Activated naive CD8-positive, alpha-beta T cell treated with anti-CD3 and anti-CD28 coated beads, Interleukin-2, amount 50 U/mL, for 16 hours (primary cell): ENCODE measurements at places on chromosomes 13 and 19.

GRCh38 chr13:27130223-27130978, 41.2 kb downstream of the USP12 start:
- no peak for DNase-seq

GRCh38 chr13:100537486-100537885, 51.1 kb downstream of the GGACT start:
- DNase-seq: no peak

- DNase-seq: no peak
Measured at GRCh38 chr19:19719798-19720197, 13.1 kb downstream of the ZNF14 start.

- no peak for DNase-seq
Measured at GRCh38 chr19:11194173-11194572, 3.2 kb downstream of the KANK2 start.

- no peak for DNase-seq
Measured at GRCh38 chr13:110097013-110097412, 209.9 kb downstream of the COL4A1 start.

GRCh38 chr13:79227418-79227817, 178.6 kb downstream of the RBM26 start:
- DNase-seq: no peak

DNA sequence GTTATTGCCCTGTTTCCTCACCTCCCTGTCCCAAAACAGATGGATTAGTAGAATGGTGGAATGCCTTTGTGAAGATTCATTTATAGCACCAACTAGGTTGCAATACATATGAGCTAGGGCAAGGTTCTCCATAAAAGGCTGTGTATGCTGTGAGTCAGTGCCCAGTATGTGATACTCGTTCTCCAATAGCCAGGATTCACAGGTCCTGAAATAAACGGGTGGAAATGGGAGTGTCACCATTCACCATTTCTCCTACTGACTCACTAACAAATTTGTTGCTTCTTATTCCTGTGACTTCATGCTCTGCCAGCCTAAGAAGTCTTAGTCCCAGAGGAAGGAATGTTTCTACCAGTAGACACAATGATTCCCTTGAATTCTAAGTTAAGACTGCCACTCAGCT, 1745.4 kb downstream of the SLITRK1 start:
- DNase-seq: no peak

DNA sequence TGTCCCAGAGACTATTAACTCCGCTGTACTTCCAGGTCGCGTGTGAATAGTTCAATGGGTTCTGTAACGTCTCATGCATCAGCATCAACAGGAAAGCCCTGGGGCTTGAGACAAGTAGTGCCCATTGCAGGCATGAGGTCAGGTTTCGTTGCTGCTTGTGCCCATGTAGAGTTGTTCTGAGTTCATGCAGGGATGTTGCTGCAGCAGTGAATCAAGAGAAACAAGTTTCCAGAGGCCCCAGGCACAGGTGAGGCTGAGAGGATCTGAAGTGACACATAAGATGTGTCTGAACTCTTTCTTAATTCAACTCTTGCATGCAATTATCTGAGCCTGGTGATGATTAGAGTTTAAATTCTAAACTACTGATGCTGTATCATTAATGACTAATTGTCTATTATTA, 8.6 kb upstream of the ZNF283 start:
- no peak for DNase-seq

- DNase-seq: no peak
Measured at GRCh38 chr13:29934531-29935308, 84.3 kb upstream of the UBL3 start.

DNA sequence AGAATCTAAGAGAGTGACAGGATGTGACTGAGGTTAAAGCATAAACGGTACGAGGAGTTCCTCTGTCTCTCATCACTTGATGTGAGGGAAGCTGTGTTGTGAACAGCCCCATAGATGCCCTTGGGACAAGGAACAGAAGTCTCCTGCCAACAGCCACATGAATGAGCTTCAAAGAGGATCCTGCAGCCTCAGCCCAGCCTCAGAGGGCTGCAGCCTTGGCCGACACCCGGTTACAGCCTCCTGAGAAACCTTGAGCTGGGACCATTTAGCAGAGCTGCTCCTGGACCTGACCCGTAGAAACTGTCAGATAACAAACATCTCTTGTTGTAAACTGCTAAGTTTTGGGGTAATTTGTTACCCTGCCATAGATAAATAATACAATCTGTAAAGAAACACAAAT, 54.2 kb downstream of the CCNE1 start:
- no peak for DNase-seq

GRCh38 chr13:113493315-113493951, 2.9 kb upstream of the DCUN1D2 start:
- DNase-seq: no peak

GRCh38 chr19:46944918-46945628, 74.6 kb upstream of the NPAS1 start:
- no peak for DNase-seq

- DNase-seq: no peak
Measured at GRCh38 chr19:570937-571565, 1.3 kb upstream of the BSG start.

- DNase-seq: no peak
Measured at GRCh38 chr19:1284979-1285736, 515 bp upstream of the EFNA2 start.

GRCh38 chr13:47680748-47681147, 320.3 kb downstream of the SUCLA2 start:
- DNase-seq: no peak

DNA sequence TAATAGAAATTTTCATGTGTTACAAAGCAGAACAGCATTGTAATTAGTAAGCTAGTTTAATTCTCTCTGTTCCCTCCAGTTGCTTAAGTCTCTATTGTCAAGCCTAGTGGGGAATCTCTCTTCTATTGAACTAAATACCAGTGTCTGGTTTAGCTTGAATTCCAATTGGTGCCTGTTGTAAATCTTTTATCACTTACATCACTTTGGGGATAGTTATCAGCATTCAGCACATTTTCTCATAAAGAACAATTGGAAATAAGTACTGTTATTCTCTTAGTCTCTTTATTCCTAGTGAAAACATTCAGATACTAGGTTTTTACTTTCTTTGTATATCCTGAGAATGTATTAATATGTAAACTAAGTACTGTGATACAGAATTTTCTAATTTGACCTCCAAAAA, 25.2 kb downstream of the IPO5 start:
- DNase-seq: no peak

- DNase-seq: no peak
Measured at GRCh38 chr13:102039264-102039663, 362.6 kb downstream of the FGF14 start.

GRCh38 chr13:37475966-37476365, 122.6 kb downstream of the POSTN start:
- no peak for DNase-seq

- DNase-seq: no peak
Measured at GRCh38 chr19:40604171-40604646, 3.0 kb downstream of the LTBP4 start.

GRCh38 chr13:45209229-45209628, 8.4 kb upstream of the KCTD4 start:
- no peak for DNase-seq

- DNase-seq: no peak
Measured at GRCh38 chr19:42276284-42276683, 7.2 kb downstream of the CIC start.

- DNase-seq: no peak
Measured at GRCh38 chr13:99289674-99290337, 17.4 kb downstream of the GPR183 start.

DNA sequence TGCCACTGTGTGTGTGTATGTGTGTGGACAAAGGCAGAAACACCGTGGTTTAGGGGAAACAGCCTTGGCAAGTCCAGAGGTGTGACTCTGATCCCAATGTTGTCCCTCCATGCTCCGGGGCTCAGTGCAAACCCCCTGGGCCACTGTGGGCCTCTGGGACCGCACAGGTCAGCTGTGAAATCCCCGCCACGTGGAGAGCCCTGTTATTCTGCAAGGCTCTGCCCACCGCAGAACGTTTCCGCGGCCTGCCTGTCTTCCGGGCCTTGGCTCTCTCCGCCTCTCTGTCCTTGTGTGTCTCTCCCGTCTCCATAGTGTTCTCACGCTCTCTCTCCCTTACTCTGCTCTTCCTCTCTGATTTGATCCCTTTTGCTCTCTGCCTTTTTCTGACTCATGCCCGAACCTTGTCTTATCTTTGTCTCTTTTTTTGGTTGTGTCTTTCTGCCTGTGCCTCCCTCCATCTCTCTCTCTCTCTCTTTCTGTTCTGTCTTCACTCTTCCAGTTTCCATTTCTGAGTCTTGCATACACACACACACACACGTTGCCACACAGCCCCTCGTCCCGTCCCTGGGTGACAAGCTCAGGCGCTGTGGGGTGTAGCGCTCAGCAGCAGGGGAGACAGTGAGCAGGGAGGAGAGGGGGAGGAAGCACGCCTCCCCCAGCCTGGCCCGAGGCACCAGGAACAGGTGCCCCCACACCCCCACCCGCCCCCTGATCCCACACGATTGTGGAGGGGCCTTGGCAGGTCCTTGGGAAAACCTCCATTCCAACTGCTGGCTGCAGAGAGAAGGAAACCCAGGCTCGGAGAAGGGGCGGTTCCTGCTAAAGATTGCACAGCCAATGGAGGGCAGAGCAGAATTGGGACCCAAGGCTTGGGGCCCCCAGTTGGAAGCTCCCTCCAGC, 3.0 kb downstream of the TTYH1 start:
- no peak for DNase-seq

- DNase-seq: no peak
Measured at GRCh38 chr13:45838171-45838745, 13.3 kb downstream of the SIAH3 start.

GRCh38 chr19:4847190-4847973, 15.9 kb upstream of the TICAM1 start:
- DNase-seq: no peak

- no peak for DNase-seq
Measured at GRCh38 chr19:51440846-51441409, 17.3 kb downstream of the SIGLEC8 start.

- no peak for DNase-seq
Measured at GRCh38 chr19:15093001-15093400, 11.0 kb downstream of the OR1I1 start.

- DNase-seq: no peak
Measured at GRCh38 chr19:42113641-42114348, 18.5 kb downstream of the POU2F2 start.

DNA sequence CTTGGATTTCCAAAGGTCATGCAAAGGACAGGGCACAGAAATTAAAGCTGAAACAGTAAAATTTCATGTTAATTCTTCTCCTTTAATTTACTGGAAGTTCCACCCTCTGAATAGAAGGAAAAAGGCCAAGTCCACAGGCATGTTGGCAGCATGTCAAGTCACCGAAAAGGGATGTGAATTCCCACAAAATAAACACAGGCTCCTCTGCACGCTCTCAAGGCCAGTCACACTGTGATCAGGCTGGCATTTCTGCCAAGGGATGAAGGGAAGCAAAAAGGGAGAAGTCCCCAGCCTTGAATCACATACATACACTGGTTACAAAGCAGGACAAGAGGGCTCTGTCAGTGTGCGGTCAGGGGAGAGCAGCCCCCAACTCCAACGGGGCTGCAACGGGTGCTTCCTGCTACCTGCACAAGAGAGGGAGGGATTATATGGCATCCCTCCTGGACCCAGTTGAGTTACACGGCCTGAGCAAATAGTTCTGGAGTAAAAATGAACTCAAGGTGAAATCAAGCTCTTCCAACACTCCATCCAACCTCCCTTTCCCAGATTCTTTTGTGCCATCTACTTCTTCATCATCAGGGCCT, 6.9 kb downstream of the DCLK1 start:
- no peak for DNase-seq

DNA sequence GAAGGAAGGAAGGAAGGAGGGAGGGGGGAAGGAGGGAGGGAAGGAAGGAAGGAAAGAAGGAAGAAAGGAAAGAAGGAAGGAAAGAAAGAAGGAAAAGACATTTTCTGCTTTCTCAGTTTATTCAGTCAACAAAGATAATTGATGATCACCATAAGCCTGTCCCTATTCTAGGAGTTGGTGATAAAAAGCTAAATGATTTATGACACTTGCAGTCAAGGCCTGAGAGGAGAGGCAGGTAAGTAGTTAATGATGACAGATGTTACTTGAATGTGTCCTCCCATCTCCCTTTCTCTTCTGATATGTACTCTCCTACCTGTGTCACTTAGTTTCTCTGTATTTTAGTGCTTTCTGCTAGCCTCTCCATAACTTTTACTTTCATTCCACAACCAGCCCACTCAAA, 141.3 kb downstream of the SLITRK6 start:
- DNase-seq: no peak

DNA sequence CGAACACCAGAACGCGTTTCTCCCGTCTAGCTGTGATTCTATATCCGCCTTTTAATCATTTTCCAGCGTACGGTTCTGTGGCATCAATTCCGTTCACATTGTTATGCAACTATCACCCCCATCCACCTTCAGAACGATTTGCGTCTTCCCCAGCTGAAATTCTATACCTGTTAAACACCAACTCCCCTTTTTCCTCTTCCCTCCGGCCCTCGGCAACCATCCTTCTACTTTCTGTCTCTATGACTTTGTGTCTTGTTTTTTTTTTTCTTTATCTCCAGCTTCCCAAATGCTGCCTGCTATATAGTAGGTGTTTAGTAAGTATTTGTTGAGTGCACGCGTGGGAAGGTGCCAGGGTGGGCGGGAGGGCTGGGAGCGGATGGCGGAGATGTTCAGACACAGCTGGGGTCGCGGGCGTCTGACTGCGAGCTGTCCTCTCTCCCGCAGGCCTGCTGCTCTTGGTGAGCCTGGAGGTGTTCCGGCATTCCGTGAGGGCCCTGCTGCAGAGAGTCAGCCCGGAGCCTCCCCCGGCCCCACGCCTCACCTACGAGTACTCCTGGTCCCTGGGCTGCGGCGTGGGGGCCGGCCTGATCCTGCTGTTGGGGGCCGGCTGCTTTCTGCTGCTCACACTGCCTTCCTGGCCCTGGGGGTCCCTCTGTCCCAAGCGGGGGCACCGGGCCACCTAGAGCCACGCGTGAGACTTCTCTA, 20.2 kb downstream of the CACNG6 start:
- no peak for DNase-seq

- DNase-seq: no peak
Measured at GRCh38 chr19:27750391-27751043, 1462.4 kb downstream of the UQCRFS1 start.

DNA sequence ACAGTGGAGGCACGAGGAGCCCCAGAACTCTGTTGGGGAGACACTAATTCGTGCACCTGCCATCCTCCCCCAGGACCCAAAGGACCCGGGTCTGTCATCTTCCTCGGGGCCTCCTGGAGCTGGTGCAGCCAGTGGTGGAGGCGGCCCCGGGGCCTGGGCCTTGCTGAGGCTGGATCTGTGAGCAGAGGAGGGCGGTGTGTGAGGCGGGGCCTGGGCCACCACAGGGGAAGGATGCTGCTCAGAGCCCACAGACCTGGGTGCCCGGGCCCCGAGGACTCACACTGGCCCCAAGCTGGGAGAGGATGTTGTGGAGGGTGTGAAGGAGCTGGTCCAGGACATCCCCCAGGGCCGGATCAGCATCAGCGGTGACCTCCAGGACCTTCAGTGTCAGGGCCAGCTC, 8.3 kb downstream of the IFNL3 start:
- no peak for DNase-seq

GRCh38 chr19:29292153-29292552, 79.2 kb upstream of the UQCRFS1 start:
- no peak for DNase-seq

- no peak for DNase-seq
Measured at GRCh38 chr19:35715981-35716800, 1.6 kb upstream of the KMT2B start.
